Renal cortical epithelial cell (primary cell): ENCODE measurements at places on chromosomes 7 and 10. TPM values are rescaled to one million over a fixed set of nuclear protein-coding genes. Genes with fewer than 3 reads are reported as not detected.

Gene VSTM4
- 0.35 TPM in 2 replicates for total RNA-seq

Gene TSPAN33
- 12.0 and 22.7 TPM in 2 replicates for total RNA-seq

Gene CALCR
- total RNA-seq: 0.17 and 2.8 TPM in 2 replicates

Gene VAX1
- not detected in 2 replicates for total RNA-seq

Gene PSD
- total RNA-seq: 0.17 and 3.5 TPM in 2 replicates

Gene ASB10
- not detected in 2 replicates for total RNA-seq

Gene ATP6V1F
- total RNA-seq: 82.1 and 145 TPM in 2 replicates

Gene HYAL4
- not detected in 2 replicates for total RNA-seq

GRCh38 chr7:127980901-127981300 lies 50.3 kb downstream of the LRRC4 start:
- no peak for DNase-seq

DNA sequence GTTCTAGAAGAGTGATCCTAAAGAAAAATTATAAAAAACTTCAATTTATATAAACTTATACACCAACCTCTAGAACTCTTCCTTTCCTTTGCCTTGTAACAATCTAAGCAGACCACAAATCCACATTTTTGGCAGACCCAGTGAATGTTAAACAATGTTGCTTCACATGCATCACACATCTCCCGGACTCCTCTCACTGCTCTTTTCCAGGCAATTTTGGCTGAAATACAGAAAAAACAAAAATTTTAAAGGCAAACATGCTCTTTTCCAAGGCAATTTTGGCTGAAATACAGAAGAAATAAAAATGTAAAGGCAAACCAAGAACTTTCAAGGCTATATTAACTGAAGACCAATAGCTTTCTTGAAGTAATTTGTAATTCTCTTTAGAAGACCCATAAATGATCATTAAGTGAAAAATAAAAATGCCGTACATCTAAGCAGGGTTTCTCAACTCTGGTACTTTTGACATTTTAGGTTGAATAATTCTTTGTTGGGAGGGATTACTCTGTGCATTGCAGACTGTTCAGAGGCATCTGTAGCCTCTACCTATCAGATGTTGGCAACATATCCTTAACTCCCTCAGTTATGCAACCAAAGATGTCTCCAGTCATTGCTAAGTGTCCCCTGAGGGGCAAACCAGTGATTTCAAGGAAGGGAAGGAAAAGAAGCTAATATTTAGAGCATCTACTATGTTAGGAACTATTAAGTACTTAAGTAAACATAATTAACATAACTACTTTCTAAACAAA lies 64.4 kb downstream of the NRBF2 start:
- DNase-seq: no peak

DNA sequence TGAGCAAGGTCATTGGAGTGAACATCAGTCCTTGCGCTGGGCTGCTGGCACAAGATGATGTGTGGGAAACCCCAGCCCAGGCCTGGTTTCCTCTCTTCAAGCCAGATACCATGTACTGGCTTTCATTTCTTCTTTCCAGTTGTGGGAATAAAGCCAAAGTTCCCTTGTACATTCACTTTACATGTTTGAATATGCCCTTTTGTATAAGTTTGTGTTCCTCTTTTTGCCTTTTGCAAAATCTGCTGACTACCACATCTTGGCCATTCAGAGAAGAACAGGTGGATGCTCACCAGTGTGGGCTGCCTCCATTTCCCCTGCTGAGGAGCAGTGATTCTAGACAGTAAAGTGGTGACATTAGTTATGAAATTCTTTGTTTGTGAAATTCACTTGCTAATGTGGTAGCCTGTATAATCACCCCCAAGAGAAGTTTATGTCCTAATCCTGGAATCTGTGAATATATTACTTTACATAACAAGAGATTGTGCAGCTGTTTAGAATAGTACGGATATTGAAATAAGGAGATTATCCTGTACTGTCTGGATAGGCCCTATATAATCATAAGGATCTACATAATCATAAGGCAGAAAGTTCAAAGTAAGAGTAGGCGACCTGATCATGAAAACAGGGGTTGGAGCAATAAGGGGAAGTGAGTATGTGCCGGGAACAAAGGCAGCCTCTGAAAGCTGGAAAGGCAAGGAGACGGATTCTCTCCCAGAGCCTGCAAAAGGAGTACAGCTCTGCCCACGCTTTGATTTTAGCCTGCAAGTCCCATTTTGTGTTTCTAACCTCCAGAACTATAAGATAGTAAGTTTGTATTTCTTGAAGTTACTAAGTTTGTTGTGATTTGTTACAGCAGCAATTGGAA lies 18.8 kb upstream of the AOAH start:
- DNase-seq: no peak

GRCh38 chr7:100687751-100688300 lies 6.2 kb downstream of the GIGYF1 start:
- no peak for DNase-seq

DNA sequence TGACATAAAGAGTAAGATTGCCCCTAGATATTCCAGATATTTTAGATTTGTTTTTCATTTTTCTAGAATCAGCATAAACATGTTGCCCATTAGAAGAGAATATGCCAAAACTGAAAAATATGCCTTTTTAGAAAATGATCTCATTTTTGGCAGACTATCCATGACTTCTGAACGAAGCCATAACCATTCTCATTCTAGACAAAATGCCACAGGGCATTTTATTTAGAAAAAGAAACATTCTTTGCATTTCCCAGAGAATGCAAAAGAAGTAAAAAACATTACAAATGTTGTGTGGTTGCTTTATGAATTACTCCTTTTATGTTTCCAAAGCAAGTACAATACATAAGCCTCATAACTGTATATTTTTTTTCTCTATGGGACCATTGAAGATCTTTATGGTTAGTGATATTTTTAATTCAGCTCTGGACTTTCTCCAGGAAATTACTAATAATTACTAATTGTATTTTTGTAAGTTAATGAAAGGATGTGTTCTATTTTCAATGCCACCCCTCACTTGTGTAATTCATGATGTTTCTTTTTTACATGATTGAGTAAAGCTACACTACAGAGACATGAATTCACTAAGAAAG lies 109.6 kb upstream of the SEM1 start:
- no peak for DNase-seq

GRCh38 chr7:43492896-43493295 lies 90.0 kb upstream of the STK17A start:
- peak; percentile 41 for DNase-seq

DNA sequence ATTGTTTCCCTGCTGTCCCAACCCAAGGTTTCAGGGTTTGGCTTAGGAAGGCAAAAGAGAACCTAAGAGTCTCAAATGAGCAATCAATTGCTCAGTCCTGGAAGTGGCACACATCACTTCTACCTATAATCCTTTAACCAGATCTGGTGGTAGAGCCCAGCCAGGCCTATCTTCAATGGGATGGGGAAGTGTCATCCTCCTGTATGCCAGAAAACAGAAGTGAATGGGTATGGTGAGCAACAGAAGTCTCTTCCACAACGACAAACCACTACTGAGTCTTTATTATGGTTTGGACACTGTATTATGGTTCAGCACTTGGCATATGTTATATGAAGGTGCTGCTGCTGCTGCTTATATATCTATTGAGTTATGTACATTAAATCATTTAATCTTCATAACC lies 3.0 kb upstream of the AKR1B1 start:
- peak; percentile 48 for DNase-seq

- no peak for DNase-seq
Measured at GRCh38 chr10:123004298-123004697, 4.3 kb downstream of the IKZF5 start.

DNA sequence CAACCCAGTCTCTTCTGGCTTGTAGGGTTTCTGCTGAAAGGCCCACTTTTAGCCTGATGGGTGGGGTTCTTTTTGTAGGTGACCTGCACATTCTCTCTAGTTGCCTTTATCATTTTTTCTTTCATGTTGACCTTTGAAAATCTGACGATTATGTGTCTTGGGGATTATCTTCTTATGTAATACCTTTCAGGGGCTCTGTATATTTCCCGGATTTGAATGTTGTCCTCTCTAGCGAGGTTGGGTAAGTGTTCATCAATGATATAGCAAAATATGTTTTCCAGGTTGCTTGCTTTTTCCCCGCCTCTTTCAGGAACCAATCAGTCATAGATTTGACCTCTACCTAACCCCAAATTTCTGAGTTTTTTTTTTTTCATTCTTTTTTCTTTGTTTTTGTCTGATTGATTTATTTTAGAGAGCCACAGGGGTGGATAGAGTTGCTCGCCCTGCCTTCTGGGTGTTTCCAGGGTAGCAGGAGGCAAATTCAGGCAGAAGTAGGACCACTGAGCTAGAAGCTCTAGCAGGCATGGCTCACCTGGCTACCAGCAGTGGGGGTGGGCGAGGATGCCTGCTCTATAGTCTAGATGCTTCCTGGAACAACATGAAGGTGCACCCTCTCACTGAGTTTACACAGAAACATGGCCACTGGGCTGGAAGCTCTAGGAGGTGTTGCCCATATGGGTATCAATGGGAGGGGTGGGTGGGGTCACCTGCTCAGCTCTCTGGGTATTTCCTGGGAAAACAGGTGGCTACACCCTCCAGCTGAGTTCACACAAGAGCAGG lies 94.9 kb downstream of the CCDC7 start:
- no peak for DNase-seq

DNA sequence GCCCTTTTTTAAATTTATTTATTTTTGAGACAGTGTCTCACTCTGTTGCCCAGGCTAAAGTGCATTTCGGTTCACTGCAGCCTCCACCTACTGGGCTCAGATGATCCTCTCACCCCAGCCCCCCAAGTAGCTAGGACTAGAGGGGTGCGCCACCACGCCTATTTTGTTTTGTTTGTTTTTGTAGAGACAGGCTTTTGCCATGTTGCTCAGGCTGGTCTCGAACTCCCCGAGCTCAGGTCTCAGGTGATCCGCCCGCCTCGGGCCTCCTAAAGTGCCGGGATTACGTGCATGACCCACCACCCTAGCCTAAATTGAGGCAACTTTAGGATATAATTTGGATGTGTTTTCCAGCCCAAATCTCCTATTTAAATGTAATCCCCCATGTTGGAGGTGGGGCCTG lies 805 bp downstream of the ZNF736 start:
- DNase-seq: no peak

GRCh38 chr7:20777377-20778062 lies 9.2 kb downstream of the SP8 start:
- no peak for DNase-seq

- DNase-seq: no peak
Measured at GRCh38 chr7:96200740-96201139, 121.2 kb downstream of the SLC25A13 start.

GRCh38 chr10:106643473-106643872 lies 521.0 kb downstream of the SORCS1 start:
- no peak for DNase-seq

- no peak for DNase-seq
Measured at GRCh38 chr10:697097-697875, 7.8 kb upstream of the DIP2C start.

GRCh38 chr10:1650542-1651269 lies 86.6 kb downstream of the ADARB2 start:
- DNase-seq: no peak
